Stimulated activated CD4-positive, alpha-beta T cell treated with anti-CD3 and anti-CD28 coated beads, TNF-alpha, amount 100 ng/mL, for 48 hours (primary cell): ENCODE measurements at places on chromosomes 16 and 17.

- DNase-seq, result peak; percentile 94
These were observed at the start of gene C17orf107 for GRCh38 chr17:4899341-4900230. C17orf107 (plus strand) TSS chr17:4899536; CDS start chr17:4899763, 227 bp downstream.

DNA sequence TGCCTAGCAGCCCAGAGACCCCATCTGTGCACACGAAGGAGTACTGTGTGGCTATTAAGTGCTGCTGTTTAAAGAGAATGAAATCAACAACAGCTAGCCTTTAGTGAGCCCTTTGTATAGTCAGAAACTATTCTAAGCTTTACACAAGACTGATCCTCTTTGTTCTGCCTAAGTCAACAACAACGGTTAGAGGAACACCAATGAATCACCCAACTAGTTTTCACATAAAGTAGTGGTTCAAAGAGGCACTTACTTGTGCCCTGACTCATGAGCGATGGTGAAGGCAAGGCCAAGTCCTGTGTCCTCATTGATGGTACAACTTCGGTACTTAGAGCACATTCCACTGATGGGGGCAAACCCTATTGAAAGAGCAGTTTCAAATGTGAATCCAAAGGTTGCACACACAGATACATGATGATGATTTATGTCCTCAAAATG is 75.8 kb downstream of the ADAMTS18 start:
- DNase-seq, result no peak

GRCh38 chr16:48317614-48318315 is 67.4 kb downstream of the SIAH1 start:
- DNase-seq, result no peak

- no peak for DNase-seq
These were observed 13.6 kb downstream of the TAC4 start for GRCh38 chr17:49834118-49834743.

- no peak for DNase-seq
These were observed 1.7 kb downstream of the TNFRSF13B start for GRCh38 chr17:16969931-16970906.

DNA sequence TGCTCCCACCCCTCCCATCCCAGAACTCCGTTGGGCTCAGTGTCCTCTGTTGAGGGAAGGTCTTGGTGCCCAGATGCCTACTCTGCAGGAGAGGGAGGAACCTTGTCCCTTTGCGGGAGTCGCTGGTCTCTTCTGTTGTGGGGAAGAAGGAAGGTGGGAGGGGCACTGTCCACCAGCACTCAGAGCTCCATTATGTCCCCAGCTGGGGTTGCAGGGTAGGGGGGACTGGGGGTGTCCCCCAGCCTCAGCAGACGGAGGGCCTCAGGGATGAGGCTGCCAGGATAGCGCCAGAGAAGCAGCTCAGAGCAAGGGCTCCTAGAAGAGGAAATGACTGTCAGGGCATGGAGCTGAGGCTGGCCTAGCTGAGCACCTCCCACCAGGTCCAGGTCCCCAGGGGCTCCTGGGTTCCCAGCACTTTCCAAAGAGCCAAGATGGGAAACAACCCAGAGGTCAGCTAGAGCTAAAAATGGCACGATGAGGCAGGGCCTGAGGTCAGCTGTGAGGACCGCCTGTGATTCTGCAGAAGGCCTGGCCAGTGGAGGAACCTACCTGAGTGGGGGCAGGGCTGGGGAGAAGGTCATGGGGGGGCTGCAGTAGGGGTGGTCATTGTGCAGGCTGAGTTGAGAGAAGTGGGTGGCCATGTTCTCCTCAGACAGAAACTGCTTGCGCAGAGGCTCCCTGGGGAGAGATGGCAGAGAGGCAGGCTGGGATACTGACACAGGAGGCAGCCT is 893 bp downstream of the HCFC1R1 start:
- no peak for DNase-seq

DNA sequence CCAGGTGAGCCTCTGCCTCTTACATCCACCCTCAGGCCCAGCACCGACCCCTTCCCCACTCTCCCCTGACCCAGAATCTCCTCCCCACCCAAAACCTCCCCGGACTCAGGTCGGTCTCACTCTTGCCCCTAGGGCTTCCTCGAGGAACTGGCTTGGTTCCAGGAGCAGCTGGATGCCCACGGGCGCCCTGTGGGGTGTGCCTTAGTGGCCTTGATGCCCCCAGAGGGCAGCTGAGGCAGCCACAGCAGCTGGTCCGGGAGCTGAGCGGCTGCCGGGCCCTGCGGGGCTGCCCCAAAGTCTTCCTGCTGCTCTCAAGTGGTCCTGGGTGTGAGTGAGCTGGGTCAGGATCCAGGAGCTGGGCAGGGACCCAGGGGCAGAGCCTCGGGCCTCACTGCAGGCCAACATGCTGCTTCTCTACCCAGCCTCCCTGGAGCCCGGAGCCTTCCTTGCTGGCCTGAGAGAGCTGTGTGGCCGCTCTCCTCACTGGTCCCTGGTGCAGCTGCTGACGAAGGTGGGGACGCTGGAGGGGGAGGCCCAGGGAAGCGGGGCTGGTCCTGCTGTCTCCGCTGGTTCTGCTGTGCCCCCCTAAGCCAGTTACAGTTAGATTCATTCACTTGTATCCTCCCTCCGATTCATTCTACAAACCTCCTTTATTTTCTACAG is 9.6 kb downstream of the ZNF213 start:
- DNase-seq, result no peak

GRCh38 chr16:15928261-15929104 is 20.9 kb upstream of the ABCC1 start:
- DNase-seq, result no peak

- DNase-seq, result no peak
These were observed 14.4 kb upstream of the DHRS7C start for GRCh38 chr17:9805769-9806168.

- no peak for DNase-seq
These were observed 10.0 kb downstream of the SPOP start for GRCh38 chr17:49667854-49668253.
